Transverse colon (tissue), 4 donors: ENCODE measurements at places on chromosomes 1 and 21. TPM values are rescaled to one million over a fixed set of nuclear protein-coding genes. Genes with fewer than 3 reads are reported as not detected.

Gene CELA3A
- total RNA-seq, result not detected

DNA sequence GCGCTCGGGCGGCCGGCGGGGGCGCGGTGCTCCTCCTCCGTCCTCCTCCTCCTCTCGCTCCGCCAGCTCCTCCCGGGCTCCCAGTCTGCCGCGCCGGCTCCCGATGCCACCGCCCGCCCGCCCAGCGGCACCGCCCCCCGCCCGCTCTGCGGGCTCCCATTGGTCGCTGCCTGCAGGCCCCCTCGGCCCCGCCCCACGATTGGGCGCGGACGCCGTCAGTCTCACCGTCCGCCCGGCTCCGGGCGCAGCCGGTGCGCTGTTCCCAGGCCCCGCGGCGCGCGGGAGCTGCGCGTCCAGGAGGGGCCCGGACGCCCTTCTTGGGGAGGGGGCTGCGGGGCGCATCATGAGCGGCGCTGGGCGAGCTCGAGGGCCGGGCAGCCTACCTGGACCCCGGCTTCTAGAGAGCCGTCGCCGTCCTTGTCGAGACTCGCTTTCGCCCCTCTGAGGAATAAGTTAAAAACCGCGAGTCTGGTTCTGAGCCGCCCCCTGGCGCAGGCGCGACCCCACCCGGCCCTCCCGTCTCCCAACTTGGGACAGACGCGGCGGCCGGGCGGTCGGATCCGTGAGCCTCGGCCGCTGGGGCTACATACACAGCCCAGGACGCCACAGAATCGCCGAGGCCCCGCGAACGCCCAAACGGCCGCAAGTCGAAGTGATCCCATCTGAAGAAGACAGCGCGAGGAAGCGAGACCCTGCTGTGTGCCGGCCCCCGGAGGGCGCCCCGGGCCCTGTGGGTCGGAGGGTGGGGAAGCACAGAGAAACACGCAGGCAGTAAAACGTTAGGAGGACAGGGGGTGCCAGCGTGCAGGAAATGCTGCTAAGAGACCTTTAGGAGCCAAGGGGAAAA is at the start of gene SIPA1L2:
Gene SIPA1L2 (minus strand): TSS at position 87 of the 847 bp plus-strand sequence. CDS start 114,794 bp downstream, outside the sequence.
- peak; percentile 96 for DNase-seq

GRCh38 chr1:25208561-25209222 is 23.6 kb downstream of the SYF2 start:
- no peak for DNase-seq

Gene PRKCZ
- total RNA-seq, result 55.4 TPM

Gene XCL1
- not detected for total RNA-seq

- no peak for DNase-seq
Observed at GRCh38 chr1:155888481-155888880, 22.7 kb downstream of the RIT1 start.

- no peak for DNase-seq
Observed at GRCh38 chr1:163664671-163665335, 343.0 kb downstream of the NUF2 start.

DNA sequence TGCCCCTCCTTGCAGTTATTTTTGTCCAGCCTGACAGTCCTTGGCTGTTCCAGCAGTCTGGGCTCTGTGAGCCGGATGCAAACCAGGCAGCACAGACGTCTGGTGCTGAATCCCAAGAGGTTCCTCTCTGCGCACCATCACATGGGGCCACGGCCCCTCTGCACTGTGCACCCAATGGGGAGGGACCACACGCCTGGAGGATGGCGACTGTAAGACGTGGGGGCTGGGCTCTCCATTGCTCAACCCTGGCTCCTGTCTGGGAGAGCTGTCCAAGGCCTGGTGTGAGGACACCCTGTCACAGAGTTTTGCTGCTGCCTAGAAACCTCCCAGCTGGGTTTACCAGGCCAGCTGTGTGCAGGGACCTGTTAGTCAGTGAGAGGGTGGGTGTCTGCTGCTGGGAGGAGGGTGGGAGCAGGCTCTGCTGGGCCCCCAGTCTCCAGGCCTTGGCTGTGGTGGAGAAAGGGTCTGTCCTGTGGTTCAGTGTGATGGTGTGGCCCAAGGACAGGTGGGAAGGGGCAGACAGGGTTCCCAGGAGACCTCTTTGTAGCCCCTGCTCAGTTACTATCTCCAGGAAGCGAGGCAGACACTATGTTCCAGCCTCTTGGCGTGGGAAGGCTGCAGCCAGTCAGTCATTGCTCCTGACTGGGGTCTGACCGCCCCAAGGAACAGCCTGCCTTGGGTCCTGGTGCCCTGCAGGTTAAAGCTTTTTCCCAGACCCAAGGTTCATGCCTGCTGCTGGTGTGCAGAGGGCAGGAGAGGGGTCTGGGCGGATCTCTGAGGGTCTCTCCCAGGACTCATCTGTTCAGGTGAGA is 13.8 kb downstream of the HEYL start:
- peak; percentile 43 for DNase-seq

DNA sequence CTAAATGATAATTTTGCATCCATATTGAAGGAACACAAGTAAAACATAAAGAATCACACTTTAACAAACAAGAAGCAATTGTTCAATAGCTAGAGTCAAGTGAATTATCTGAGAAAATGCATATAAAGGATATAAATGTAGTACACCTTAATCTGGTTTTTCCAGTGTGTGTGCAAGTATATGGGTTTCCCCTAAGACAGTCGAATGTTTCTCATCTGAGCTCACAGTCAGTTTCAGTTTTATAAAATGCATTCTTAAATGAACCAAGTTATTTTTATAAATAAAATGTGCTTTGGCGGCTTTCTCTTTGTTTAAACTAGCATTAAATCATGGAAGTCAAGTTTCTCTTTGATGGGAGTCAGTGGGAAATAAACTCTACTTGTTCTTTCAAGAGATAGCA is 125.9 kb downstream of the PTPRC start:
- DNase-seq, result no peak

DNA sequence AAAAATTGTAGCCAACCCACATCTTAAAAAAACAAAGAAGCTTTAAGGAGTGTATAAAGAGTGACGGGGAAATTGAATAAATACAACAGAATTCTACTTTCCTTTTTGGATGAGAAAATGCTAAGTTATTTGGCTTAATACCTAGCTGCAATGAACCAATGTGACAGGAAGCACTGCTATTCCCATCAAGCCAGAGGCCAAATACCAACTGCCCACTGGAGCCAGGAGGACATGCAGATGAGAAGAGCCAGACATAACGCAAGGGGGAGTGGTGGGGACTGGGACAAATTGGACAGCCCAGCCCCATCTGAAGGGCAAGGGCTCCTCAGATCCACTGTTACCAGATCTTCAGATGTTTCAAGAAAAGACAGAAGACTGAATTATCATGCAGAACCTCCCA is 25.7 kb downstream of the DNAJC11 start:
- no peak for DNase-seq

- DNase-seq, result no peak
Observed at GRCh38 chr1:183303901-183304300, 114.3 kb downstream of the NMNAT2 start.

DNA sequence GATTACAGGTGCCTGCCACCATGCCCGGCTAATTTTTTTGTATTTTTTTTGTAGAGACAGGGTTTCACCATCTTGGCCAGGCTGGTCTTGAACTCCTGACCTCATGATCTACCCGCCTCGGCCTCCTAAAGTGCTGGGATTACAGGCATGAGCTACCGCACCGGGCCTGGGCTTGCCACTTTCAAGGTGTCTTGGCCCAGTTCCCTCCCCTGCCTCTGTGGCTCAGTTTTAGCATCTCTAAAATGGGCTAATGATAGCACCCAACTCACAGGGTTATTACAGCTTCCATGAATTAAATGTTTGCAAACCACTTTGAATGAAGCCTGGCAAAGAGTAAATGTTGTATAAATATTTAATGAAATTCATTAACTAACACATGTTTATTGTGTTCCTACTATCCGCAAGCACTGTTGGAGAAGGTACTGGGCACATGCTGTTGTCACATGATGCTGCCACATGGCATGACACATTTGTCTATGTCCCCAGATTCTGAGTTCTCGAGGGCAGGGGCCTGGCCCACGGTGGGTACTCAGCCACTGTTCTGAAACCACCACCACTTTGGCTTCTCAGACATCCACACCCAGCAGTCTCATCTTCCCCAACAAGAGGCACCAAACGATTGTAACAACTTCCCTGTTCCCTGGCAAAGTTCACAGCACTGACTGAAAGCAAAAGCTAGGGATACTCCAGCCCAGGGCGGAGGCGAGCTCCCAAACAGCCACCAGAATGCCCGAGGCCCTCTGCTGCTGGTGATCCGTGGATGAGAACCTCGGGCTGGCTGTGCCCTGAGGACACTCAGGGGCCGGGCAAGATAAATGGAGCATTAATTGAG is 9.7 kb downstream of the IFFO2 start:
- no peak for DNase-seq

GRCh38 chr1:117559985-117560384 is 45.9 kb upstream of the TENT5C start:
- no peak for DNase-seq

DNA sequence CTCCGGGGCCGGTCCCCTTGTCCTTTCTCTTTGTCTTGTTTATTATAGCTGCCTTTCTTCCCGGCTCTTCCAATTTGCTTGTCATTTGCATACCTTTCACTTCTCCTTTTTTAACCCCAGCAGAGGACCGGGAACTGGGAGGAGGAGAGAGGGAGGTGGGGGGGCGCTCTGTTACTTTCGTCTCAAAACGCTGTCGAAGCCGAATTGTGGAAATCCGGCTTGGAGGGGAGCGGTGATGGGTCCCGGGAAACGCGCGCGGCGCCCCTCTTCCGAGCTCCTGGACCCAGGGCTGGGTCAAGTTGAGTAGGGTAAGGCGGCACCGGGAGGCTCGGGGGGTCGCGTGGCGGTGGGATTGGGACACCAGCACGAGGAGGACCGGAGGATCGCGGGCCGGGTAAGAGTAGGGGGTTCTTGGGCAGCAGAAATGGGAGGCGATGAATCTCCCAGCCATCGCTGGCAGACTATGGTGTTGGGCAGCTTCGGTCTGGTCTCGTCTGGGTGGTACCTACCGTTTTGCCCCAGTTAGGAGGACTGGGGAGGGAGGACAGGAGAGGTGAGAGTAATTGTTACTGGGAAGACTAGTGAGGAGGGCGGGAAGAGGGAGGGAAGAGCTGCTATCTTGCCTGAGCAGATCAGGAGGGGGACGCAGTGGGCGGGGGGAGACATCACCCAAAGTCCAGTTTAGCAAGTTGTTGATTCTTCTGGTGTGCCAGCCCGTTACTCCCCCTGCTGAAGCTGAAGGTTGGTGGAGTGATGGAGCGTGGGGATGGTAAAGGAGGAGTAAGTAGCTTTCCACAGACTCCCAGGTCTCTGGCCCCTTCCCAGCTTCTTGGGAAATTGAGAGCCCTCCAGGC is 1.5 kb downstream of the PROX1 start:
- DNase-seq, result no peak

Gene CITED4
- 14.0 TPM for total RNA-seq
